Mesothelial cell of epicardium (in vitro differentiated cells): ENCODE measurements at places on chromosomes 5 and 9.

GRCh38 chr5:39426051-39426745 lies 1.4 kb upstream of the DAB2 start:
- DNase-seq, result no peak

- DNase-seq, result peak; percentile 54
These were observed 30.2 kb downstream of the GOLGA2 start for GRCh38 chr9:128245421-128246151.

GRCh38 chr5:176611435-176611834 lies 1.5 kb upstream of the GPRIN1 start:
- peak; percentile 90 for DNase-seq

DNA sequence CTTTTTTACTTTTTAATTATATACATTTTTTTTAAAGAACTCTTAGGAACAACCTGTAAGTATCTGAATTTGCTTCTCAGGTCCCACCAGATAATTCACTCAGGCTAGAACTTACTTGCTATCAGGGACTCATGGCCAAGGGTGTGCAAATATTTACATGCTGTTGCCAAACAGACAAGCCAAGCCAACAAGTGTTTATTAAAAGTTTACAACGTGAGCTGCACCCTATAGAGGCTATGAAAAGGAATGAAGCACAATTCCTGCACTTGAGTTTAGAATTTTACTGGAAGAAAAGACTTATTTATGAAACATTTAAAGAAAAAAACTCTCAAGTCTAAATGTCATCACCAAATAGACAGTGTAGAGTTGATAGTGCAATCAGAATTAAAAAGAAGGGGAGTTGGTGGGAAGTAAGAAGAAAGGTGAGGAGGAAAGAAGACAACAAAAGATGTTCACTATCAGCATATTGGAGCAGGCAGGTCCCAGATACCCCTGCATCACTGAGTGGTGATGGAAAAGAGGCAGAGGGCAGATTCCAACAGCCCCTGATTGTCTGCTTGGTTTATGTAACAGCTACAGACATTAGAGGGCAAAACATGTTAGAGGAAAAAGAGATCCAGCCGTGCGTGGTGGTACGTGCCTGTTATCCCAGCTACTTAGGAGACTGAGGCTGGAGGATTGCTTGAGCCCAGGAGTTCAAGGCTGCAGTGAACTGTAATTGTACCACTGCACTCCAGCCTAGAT lies 32.8 kb downstream of the SH3RF2 start:
- DNase-seq, result no peak

- DNase-seq, result no peak
These were observed 9.7 kb downstream of the FNIP1 start for GRCh38 chr5:131786900-131787692.

- no peak for DNase-seq
These were observed 19.0 kb downstream of the ATOX1 start for GRCh38 chr5:151739395-151739794.

DNA sequence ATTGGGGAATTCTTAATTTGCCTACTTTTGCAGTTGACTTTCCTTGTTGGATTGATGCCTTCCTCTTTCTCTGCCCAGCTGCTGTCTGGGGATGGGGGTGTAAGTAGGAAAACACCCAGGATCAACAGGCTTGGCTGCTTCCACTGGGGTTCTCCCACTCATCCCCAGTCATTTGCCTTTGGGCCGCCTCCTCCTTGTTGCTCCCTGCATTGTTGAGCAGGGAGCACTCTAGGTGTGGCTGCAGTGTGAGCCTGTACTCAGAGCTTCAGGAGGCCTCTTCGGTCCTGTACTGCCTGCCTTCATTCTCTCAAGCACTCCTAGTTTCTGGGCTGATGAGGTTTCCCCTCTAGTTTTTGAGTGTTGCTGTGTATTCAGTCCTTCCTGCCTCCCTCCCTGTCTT lies 12.1 kb downstream of the RHOBTB3 start:
- no peak for DNase-seq

DNA sequence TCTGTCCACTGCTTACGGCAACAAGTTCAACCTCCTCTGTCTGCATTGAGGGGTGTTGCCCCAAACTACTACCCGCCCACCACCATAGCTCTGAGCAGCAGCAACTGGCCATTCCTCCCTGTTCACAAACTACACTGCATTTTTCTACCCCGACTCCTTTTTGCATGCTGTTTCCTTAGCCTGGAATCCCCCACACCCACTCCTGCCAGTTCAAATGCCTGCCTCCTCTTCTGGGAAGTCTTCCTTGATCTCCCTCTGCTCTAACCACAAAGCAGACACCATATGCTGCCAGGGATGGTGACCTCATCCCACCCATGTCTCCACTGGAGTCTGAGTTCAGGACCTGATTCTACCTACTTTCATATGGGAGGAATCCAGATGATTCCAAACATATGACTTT lies 13.3 kb downstream of the ALDH1B1 start:
- no peak for DNase-seq
